ENCODE measurements at places on chromosomes 7 and 10.

- DNase-seq, result no peak
These were observed 53.5 kb upstream of the AGBL3 start for GRCh38 chr7:134932707-134933370.

DNA sequence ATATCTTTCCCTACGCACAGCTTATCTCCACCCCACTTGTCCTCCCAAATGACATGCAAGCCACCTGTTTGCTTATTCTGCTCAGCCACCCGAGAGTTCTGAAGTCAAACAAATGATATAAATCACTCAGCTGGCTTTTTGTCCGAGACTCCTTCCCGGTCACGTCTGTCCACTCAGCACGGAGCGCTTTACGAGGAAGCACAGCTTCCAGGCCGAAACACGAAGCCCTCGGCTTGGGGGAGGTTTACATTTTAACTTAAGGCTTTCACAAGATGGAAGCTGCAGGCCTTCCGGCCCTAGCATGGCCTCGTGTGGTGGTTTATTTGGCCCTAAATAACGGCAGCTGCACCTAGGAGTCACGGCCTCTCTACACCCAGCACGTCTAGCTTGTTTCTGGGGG is 60.1 kb upstream of the GNA12 start:
- no peak for DNase-seq

- no peak for DNase-seq
These were observed 32.6 kb downstream of the PIP4K2A start for GRCh38 chr10:22681783-22682183.

DNA sequence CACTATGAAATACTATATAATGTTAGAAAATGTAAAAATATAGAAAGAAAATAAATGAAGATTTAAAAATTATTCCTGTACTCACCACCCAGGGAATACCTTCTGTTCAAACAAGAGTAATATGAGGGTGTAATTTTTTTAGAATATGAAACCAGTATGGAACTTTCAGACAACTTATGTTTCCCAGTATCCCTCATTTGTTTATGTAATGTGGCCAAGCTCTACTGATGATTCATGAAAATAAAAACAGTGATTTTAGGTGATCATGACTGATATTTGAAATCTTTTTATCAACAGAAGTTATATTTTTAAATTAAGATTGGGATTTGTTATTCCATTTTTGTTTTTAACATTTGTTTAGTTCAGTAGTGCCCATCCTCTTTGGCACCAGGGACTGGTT is 18.8 kb downstream of the SLK start:
- DNase-seq, result no peak

- no peak for DNase-seq
These were observed 11.2 kb downstream of the RBM20 start for GRCh38 chr10:110655320-110655719.
